ENCODE measurements at places on chromosomes 2 and 18.

GRCh38 chr18:23194155-23194996, 59.1 kb downstream of the CABLES1 start:
- no peak for DNase-seq

GRCh38 chr2:109218792-109219126, 89.8 kb downstream of the SH3RF3 start:
- DNase-seq: no peak

- no peak for DNase-seq
Observed at GRCh38 chr18:62664414-62664813, 50.9 kb upstream of the PHLPP1 start.

DNA sequence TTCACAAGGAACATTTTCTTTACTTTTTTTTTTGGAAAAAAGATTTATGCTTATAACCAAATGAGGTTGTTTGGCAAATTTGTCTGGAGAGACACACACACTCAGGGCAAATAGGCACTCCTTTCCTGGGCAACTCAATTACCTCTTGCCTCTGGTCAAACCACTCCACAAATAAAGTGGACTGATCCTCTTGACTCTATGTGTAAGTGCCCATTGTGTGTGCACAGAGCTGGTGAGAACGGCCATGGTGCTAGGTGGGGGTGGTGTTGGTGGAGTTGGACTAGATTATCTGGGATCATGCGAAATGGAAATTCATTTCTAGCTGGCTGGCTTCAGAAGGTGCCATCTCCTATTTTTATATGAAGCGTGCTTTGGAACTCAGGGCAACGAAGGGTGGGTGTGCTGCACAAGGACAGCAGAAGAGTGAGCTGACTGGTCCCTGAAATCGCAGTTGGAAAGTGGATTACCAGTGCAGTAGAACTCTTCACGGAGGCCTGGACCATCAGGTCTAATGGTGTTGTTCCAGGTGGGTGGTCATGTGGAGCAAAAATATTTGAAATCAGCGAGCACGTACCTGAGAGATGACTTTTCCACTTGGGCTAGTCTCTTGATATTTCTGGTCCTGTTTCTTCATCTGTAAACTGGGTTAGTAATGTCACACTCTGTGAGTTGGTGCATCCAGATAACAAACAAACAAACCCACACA, 149.9 kb downstream of the RPIA start:
- no peak for DNase-seq

- no peak for DNase-seq
Observed at GRCh38 chr2:54464341-54464740, 8.2 kb downstream of the SPTBN1 start.

DNA sequence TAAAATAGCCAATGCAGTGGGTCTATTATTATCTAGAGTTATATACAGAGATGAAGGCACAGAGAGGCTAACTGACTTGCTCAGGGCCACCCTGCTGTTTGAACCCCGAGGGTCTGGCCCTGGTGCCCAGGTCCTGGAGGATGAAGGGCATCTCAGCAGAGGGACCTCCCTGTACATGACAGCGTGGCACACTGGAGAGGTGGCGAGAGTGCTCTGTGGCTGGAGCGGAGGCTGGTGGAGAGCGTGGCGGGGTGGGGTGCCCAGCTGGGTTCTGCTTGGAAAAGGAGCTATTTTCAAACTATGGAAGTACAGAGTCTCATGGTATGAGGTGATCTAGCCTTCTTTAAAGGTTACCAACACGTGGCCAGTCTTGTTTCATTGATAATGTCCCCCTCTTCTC, 35.8 kb downstream of the GREB1 start:
- no peak for DNase-seq

DNA sequence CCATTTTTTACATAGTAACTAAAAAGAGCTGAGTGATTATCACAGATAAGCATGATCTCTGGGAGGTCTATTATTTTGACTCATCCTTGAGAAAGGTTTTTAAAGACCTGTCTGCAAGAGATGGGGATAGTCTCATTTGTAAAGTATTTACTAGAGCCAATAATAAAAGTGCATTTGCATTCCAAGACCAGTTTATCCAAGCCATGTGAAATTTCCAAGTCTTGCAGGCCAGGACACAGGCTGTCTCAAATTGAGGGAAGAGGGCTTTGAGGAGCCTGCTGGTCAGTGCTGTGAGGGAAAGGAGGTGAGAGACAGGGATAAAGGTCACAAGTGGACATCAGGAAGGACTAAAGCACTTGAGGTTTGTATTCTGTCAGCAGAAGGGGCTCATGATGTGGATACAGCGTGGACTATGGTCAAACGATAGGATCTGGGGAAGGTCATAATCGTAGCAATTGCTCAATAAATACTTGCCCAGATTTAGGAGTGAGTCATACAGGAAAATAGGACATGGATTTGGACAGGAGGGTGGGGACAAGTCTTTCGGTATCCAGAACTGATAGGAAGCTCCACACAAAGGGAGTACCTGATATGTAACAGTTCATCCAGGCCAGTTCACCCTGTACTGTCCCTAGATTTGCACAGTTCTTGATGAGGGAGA, 6.6 kb upstream of the CDH2 start:
- no peak for DNase-seq

GRCh38 chr18:75341897-75342296, 85.6 kb downstream of the SMIM21 start:
- no peak for DNase-seq

GRCh38 chr2:8138525-8138922, 543.3 kb upstream of the ID2 start:
- DNase-seq: no peak

GRCh38 chr2:200810252-200810997, 1.3 kb upstream of the BZW1 start:
- DNase-seq: no peak

GRCh38 chr2:204258890-204259289, 286.4 kb upstream of the PARD3B start:
- DNase-seq: no peak

GRCh38 chr2:12412898-12413305, 303.8 kb upstream of the TRIB2 start:
- peak; percentile 27 for DNase-seq

GRCh38 chr18:62018759-62019041, 125.9 kb upstream of the RNF152 start:
- DNase-seq: no peak

- no peak for DNase-seq
Observed at GRCh38 chr2:240436683-240437550, 1.5 kb downstream of the GPC1 start.

DNA sequence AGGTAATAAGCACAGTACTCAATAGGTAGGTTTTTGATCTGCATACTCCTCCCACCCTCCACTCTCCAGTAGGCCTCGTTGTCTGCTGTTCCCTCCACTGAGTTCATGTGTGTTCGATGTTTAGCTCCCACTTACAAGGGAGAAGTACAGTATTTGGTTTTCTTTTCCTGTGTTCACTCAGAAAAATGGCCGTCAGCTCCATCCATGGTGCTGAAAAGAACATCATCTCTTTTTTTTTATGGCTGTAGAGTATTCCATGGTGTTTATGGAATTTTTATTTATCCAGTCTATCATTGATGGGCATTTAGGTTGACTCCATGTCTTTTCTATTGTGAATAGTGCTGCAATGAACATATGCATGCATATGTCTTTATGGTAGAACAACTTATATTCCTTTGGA, 849.7 kb upstream of the NRXN1 start:
- DNase-seq: no peak

DNA sequence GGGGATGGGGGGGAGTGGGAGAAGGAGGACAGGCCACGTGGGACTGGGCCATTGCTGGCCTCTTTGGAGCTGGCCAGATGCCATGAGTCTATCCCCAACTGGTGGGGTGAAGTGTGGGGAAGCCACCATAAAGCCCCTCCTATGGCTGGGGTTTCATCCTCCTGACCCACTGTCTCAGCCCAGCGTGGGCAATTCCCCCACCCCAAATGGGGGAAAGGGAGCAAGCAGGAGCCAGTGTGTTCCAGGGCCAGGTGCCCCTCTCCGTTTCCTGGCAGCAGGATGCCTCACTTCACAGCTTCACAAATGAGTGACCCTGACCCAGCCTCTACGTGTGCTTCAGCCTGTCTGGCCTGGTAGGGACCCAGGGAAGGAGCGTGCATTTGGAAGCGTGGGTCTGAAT, 474.7 kb upstream of the HS6ST1 start:
- no peak for DNase-seq

- DNase-seq: no peak
Observed at GRCh38 chr2:66957677-66958076, 439.5 kb upstream of the ETAA1 start.

DNA sequence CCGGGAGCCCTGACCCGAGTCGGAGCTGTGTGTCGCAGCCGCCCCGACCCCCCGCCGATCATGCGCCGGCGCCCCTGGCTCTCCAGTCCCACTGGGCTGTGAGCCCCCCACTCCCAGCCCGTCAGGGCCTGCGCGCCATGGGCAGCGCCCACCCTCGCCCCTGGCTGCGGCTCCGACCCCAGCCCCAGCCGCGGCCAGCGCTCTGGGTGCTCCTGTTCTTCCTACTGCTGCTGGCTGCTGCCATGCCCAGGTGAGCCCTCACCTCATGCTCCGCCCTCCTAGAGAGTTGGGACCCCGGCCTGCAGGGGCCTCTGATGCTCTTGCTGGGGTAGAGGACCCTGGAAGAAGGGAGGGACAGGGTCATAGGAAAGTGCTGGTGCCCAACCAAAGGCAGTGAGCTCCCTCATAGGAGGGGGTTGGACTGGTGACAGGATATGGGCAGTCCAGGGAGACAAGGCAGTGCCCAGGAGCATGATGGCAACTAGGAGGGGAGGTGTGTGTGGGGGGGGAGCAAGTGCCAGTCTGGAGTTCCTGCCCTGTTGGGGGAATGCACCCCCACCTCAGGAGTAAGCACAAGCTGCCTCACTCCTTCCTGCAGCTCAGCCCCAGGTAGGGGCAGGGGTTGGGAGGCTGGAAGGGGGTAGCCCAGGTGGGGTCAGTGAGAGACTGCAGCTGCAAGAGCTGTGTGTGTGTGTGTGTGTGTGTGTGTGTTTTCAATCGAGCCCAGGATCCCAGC, 375 bp downstream of the WNT10A start:
- DNase-seq: no peak

DNA sequence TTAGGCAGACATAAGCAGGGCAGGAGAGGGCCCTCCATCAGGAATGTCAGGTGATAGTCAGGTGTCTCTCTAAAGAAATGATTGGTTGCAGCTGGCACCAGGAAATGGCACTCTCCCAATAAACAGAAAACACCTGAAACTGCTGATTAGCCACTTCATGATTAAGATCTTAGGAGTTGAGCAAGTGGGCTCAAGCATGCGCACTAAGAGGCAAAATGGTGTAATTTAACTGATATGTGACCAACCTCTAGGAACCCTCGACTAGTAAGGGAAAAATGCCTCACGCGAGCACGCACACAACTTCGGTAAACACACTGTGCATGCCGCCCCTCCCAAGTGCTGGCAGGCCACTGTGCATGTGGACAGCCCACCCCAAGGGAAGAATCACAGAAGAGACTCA, 23.8 kb upstream of the SLC35G4 start:
- DNase-seq: no peak

DNA sequence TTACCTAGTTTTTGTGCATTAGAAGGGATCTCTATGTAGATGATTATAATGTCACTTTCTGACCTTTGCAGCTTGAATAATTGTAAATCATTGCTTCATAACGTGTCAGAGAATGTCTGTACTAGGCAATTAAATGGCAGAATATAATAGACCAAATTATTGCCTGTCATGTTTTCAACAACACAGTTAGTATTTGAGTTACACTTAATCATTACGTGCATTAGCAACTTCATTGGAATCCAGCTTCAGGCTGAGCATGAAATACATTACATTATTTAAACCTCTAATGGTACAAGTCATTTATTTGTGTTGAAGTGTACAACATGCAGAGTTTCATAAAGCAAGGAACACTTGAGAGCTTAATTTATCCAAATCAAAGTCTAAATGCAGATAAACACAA, 48.0 kb downstream of the ZNF407 start:
- no peak for DNase-seq

DNA sequence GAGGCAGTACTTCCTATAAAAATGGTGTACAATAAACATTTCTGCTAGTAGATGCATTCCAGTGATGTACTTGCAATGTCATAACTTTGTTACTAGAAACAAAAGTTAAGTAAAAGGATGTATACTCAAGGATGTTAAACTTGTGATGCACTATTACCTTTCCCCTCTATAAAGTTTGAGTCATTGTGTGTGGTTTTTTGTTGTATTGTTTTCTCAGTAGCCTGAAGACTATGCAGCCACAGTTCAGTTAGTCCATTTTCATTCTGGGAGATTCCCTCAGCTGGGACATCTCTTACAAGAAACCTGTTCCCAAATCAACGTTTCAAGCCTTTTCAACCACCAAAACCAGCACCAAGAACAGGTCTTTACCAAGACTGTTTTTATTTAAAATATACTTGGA, 5.6 kb downstream of the ATP5MC3 start:
- no peak for DNase-seq

GRCh38 chr2:40027968-40028367, 248.9 kb upstream of the THUMPD2 start:
- no peak for DNase-seq

GRCh38 chr2:239957681-239958472, 67.3 kb downstream of the NDUFA10 start:
- no peak for DNase-seq

GRCh38 chr18:9401176-9401575, 66.6 kb downstream of the TWSG1 start:
- DNase-seq: no peak

- no peak for DNase-seq
Observed at GRCh38 chr18:5150894-5151293, 46.2 kb downstream of the AKAIN1 start.

- DNase-seq: no peak
Observed at GRCh38 chr2:88746929-88747490, 55.5 kb downstream of the RPIA start.

DNA sequence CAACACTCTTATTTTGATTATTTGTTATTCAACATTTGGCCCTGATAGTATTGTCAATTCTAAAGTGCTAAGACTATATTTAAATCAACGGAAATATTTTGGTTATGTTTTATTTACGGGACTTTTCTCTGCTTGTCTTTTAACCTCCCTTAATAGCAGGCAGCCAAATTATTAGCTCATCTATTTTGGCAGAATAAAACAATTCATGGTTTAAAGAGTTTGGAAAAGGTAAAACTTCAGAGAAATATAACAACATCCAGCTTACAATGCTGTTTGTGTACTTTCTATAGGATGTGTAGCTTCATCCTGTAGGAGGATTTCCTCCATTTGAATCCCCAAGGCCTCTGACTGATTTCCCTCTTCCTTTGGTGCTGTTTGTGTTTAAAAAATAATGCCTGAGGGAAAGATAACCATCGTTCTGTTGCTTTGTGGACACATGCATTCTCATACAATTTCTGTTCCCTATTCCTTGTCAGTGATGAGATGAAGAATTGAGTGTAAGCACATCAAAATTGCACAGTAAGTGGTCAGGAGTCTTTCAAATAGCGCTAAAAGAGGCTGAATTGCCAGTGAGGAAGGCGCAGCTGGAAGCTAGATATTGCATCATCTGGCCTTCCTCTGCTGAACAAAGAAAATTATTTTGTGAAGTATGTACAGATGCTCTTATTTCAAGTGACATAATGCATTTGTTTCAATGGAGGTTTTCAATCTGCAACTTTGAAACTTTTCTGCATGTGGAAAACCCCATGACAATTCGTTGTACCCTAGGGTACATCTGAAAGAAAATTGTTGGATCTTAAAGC, 80.3 kb downstream of the CD28 start:
- DNase-seq: no peak

- no peak for DNase-seq
Observed at GRCh38 chr2:19750136-19750535, 151.6 kb downstream of the TTC32 start.

GRCh38 chr2:187054501-187055319, 205.7 kb upstream of the ZSWIM2 start:
- no peak for DNase-seq

GRCh38 chr18:3040881-3041280, 27.9 kb upstream of the LPIN2 start:
- DNase-seq: no peak
